Hematopoietic multipotent progenitor cell treated with erythropoietin and hydrocortisone succinate and interleukin-3 and kit ligand, for 15 days (in vitro differentiated cells): ENCODE measurements at places on chromosomes 11 and 22.

GRCh38 chr11:120384476-120384875 lies 48.3 kb downstream of the ARHGEF12 start:
- no peak for DNase-seq

GRCh38 chr22:36577019-36577418 lies 48.1 kb upstream of the EIF3D start:
- no peak for DNase-seq

- no peak for DNase-seq
These were observed 584.0 kb downstream of the KCNA4 start for GRCh38 chr11:29432719-29433325.

DNA sequence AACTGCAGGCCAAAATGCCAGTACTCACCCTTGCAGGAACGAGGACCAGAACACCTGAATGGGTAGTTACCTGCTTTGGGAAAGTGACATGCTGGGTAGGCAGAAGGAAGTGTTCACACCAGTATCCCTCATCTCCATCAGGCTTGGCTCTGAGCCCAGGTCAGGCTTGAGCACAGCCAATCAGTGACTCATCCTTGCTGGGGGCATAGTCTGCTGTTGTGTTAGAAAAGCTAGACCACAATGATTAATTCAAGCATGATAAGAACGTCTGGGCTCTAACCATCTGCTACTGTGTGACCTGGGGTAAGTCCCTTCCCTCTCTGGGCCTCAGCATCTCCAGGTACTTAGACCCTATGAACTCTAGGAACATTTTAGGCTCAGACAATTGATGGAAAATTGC lies 450.4 kb downstream of the MIAT start:
- DNase-seq = no peak

DNA sequence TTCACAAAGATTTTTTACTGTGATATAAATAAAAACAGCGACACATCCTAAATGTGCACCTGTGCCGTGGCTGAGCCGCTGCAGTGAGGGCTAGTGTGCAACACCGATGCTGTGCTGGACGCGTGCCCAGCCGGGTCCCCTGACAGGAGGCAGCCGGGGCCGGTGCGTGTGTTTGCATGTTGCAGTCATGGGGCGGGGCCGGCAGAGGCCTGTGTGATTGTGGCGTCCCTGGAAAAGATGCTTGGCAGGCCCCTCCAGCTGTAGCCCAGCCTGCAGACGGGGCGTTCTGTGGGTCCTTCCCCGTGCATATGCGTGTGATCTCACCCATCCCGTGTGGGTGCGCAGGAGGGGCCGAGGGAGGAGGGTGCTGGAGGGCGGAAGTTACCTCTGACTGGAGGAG lies 30.6 kb downstream of the MUC6 start:
- no peak for DNase-seq

DNA sequence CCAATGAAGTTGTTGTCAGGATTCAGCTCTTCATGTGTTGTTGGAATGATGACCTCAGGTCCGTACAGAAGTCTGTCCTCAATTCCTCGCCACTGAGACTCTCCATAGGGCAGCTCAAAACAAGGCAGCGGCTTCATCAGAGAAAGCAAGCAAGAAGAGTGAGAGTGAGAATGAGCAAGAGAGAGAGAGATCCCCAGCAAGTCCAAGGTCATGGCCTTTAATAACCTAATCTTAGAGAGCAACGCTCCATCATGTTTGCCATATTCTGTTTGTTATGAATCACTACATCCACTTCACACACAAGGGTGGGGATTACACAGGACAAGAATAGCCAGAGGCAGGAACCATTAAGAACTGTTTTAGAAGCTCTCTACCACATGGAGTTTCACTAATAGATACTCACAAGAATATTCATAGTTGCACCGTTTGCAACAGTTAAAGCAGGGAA lies 23.3 kb upstream of the MMP7 start:
- no peak for DNase-seq

DNA sequence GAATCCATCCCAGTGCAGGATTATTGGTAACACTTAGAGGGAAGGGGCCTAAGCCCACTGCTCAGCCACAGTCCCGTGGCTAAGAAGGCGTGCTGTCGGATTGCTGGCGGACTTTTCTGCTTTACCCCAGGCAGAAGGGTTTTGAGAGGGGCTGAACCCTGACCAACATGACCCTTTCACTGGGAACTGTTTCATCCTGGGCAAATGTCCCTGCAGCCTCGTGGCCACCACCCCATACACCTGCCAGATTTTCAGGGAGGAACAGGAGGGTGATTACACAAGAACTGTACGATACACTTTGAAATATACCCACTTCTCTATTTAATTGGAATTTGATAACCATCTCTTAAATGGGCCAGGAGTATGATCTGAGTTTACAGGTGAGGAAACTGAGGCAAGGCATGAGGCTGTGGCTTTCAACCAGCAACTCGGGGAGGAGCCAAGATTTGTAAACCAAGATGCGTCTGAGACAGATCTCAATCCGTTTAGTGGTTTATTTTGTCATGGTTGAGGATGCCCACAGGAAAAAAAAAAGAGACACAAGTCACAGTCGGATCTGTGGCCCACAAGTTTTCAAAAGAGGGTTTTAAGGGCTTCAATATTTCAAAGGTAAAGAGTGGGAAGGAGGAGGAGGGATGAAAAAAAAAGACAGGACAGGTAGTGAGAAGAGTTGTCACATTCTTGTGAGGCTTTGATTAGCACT lies 6.1 kb upstream of the APOL3 start:
- no peak for DNase-seq

GRCh38 chr22:45526768-45527360 lies 24.2 kb downstream of the FBLN1 start:
- DNase-seq = no peak
